NCI-H2029 treated with DMSO at 0.1 percent for 48 hours (cell line): ENCODE measurements at places on chromosomes 4 and X.

DNA sequence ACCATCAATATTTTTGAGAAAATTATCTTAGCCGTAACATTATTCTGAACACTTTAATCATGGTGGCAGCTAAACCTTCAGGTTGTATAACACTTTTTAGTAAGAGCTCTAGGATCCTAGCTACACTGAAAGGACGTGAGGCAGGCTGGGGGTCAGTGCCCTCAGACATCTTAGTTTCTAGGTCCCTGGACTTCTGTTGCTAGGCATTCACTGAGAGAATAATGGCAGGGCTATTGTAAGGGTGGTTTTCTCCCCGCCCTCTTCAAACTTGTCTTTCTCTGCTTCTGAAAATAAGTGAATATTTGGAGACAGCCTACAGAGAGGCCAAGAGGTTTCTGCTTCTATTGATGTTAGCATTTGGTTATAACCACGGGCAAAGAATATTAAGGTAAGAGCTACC lies 15.4 kb upstream of the MMRN1 start:
- no peak for DNase-seq

DNA sequence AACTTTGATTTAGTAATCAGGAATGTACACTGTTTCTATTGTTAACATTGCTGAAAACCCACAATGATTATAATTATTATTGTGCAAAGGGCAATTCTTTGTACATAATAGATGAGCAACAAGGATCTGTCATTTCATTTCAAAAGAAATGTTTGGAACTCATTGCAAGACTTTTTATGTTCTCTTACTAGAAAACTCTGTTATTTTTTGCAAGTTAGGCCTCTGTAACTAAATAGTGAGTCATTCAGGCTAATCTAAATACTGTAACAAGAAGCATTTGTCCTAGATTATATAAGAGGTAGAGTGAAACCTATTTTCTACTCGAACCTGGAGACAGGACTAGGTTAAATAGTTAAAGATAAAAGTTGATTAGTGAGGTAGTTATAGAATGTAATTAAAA lies 93.2 kb upstream of the FAM47B start:
- DNase-seq, result no peak

DNA sequence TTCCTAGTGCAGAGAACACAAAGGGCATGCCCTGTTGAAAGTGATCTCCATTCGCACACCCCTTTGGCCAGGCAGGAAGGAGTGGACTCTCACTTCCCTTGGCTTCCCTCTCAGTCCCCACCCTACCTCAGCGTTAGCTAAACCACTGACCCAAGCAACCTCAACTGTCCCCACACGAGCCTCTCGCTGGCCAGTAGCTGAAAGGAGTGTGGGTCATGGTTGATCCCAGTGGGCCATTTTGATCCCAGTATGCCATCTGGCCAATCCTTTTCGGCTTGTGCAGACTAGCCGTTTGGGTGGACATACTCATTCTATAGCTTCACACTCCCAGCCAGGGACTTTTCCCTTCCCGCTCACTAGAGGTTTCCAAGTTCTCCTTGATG lies 24.4 kb upstream of the BCORL1 start:
- DNase-seq, result no peak

DNA sequence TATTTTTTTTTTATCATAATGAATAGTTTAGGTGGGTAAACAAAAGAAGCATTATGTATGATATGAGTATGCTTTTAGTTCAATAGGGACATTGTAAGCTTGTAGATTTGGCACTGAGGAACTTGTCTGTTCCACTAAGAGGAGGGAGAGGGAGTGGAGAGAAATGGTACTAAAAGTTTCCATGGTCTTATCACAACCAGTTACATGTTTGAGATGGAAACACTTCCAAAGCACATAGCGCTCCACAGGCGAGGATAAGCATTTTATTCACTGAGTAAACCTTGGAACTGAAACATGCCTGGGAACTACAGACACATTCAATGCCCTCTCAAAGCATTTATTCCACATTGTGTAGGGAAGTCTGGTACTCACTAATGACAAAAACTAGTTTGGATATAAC lies 15.5 kb downstream of the MYOZ2 start:
- no peak for DNase-seq

- no peak for DNase-seq
Observed at GRCh38 chr4:16253127-16253960, 27.1 kb upstream of the TAPT1 start.

- DNase-seq, result no peak
Observed at GRCh38 chr4:153764601-153765368, 5.0 kb upstream of the RNF175 start.

- DNase-seq, result no peak
Observed at GRCh38 chrX:54817220-54817820, 9.8 kb downstream of the MAGED2 start.
